Panc1 (cell line): ENCODE measurements at places on chromosomes 4 and X. TPM values are rescaled to one million over a fixed set of nuclear protein-coding genes. Genes with fewer than 3 reads are reported as not detected.

- no peaks in the 10 kb centered on the region for H3K4me1 ChIP-seq
- H3K27ac ChIP-seq, result no peak overlapping the region
- H3K36me3 ChIP-seq, result no peaks in the 10 kb centered on the region
- H3K4me3 ChIP-seq, result no peak overlapping the region
- DNase-seq, result no peak
- H3K27me3 ChIP-seq, result no peaks in the 10 kb centered on the region
These were observed 919.6 kb upstream of the DIAPH2 start for GRCh38 chrX:95764972-95765451.

DNA sequence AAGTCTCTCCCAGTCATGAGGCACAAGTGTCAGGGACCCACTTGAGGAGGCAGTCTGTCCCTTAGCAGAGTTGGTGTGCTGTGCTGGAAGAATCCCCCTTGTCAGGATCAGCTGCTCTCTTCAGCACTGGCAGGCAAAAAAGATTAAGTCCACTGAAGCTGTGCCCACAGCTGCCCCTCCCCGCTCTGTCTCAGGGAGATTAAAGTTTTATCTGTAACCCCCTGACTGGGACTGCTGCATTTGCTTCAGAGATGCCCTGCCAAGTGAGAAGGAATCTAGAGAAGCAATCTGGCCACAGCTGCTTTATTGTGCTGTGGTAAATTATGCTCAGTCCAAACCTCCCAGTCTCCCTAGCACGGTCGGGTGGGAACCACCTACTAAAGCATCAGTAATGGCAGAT is 37.4 kb upstream of the HEPH start:
- DNase-seq, result no peak
- no peaks in the 10 kb centered on the region for H3K36me3 ChIP-seq
- no peak overlapping the region for H3K4me3 ChIP-seq
- no peaks in the 10 kb centered on the region for H3K27me3 ChIP-seq

- no peak overlapping the region for H3K4me3 ChIP-seq
- H3K36me3 ChIP-seq, result no peaks in the 10 kb centered on the region
- no peak for DNase-seq
These were observed 4.1 kb downstream of the PITX2 start for GRCh38 chr4:110618581-110619462.

DNA sequence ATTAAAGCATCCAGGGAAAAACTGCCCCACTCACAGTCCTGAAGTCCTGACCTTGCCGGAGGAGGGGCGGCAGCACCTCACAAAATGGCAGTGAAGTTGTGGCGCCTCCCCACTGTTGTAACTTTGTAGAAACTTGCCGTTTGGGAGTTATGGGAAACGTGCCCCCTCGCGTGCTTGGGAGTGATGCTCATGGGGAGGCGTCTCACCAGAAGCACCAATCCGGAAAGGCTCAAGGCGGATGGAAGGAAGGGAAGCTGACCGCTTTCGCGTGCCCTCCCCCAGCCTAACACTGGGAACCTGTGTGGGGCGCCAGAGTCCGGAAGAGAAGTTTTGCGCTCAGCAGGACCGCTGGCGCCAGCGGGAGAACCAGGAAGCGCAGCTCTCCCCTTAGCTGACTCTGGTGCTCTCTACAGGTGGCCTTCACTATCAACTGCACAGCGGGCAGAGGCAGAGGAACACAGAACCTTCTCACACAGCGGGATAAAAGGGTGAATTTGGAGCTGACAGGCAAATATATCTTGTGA is at the start of the genes CT45A10 and SAGE1:
TSS of gene CT45A10 (minus strand) at position 151 of the 524 bp plus-strand sequence. CDS start 8,100 bp downstream, outside the sequence.
TSS of gene SAGE1 (plus strand) at position 423 of the 524 bp plus-strand sequence. CDS start 2,527 bp downstream, outside the sequence.
- H3K27ac ChIP-seq, result no peak within 1 kb of the TSS
- DNase-seq, result no peak
- no peaks in the 10 kb centered on the region; the same call in 1 of the 2 replicates for H3K27me3 ChIP-seq
- no peaks in the 10 kb centered on the region for H3K4me1 ChIP-seq
- H3K4me3 ChIP-seq, result no peak within 1 kb of the TSS

The TIGD4 gene
- total RNA-seq, result 0.33 TPM
